Large intestine (tissue), 12 donors: ENCODE measurements at places on chromosomes 5 and 9. TPM values are rescaled to one million over a fixed set of nuclear protein-coding genes. Genes with fewer than 3 reads are reported as not detected.

GRCh38 chr9:137368431-137369035, 54.4 kb downstream of the EXD3 start:
- no peak for DNase-seq

Gene PCDHA10
- polyA plus RNA-seq, result 1.1 TPM

GRCh38 chr9:133769511-133770075, 31.4 kb upstream of the SARDH start:
- DNase-seq, result no peak

Gene SEMA6A
- polyA plus RNA-seq, result 55.9 TPM

- no peak for DNase-seq
Observed at GRCh38 chr9:22146604-22147003, 137.5 kb upstream of the CDKN2B start.

GRCh38 chr9:92986176-92987119, 39.1 kb downstream of the FGD3 start:
- DNase-seq, result no peak

DNA sequence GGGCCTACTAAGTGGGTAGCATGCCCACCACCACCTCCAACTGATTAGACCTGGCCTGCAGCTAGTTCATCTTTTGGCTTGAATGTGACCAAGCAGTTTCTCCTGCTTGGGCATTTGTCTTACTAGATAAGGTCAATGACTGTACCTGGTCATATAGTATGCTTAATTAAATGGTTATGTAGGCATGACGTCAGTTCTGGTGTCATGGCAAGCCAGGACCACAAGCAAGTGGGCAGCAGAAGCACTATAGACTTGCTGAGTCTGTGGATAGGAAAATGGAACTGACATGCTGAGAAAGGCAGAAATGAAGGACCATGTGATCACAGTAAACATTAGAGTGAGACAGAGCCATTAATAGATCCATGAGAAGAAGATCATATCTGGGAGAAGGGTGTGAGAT, 55.6 kb upstream of the C6 start:
- no peak for DNase-seq

Gene NCS1
- 14.7 TPM for polyA plus RNA-seq

DNA sequence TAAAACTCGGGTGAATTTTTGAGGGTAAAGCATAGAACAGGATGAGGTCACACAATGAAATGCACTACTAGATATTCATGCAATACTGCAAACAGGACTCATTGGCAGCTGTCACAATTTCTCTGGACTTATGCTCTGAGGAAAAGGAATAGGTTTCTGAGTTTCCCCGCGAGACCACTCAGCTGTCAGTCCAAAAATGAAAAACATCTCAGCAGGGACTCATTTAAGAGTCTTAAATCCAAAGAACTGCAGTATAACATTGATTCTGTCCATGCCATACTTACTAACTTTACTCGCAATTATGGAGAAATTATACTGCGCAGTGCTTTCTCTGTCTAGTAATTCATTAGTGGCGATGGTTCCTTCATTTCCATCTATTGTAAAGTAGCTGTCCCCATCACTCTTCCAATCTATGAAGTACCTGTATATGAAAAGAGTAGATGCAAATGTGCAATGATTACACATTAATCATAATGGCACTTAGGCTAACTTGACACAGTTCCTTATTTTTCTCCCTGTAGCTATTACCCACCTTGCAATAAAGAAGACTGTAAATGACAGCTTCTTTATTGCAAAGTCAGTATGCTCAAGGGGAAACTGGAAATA, 1070.0 kb downstream of the CDH12 start:
- no peak for DNase-seq

Gene SLC1A3
- 4.2 TPM for polyA plus RNA-seq
